Astrocyte of the cerebellum (primary cell): ENCODE measurements at places on chromosomes 11 and 22.

DNA sequence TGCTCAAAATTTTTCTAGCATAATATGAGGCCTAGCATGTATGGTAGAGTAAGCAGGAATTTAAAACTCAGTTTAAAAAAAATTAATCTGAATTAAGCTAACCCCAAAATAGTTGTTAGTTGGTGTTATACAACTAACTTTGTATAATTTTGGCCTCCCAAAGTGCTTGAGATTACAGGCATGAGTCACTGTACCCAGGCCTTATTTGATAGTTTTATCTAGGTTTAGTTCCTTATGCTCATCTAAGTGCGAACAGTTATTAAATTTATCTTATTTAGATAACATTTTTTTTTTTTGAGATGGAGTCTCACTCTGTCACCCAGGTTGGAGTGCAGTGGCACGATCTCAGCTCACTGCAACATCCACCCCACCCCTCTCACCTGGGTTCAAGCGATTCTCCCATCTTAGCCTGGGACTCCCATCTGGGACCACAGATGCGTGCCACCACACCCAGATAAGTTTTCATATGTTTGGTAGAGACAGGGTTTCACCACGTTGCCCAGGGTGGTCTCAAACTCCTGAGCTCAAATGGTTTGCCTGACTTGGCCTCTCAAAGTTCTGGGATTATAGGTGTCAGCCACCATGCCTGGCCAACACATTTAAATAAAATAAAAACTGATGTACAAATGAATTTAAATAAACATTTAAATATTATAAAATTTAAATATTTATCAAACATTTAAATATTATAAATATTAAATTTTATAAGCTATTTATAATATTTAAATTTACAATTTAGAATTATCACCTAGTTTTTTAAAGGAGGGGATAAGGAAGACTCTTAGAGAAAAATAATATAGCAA, 7.5 kb downstream of the IL18 start:
- no peak for DNase-seq

DNA sequence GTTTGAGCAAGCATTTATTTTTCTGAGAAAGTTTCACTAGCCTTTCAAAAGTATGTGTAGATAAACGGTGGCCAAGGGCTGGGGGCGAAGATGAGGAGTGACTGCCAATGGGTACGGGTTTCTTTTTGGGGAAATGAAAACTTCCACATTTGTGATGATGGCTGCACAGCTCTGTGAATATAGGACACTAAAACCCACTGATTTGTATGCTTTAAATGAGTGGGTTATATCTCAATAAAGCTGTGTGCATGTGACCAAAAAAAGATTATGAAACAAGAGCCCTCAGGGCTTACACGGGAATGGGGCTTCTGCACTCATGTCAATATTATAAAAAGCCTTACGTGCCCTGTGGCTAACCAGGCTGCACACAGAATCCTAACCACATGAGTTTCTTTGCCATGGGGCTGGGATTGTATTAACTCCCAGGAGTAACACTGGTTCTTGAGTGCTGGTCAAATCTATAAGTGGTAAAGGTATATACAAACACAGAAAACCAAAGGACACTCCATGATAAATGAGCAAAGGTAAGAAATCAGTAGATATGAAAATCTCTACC, 31.3 kb downstream of the ABCC8 start:
- DNase-seq, result no peak

- DNase-seq, result no peak
Observed at GRCh38 chr11:96341211-96342013, 1.6 kb downstream of the MAML2 start.

GRCh38 chr11:121464352-121464946, 11.7 kb upstream of the SORL1-AS1 start:
- DNase-seq, result peak; percentile 83

GRCh38 chr11:121446752-121447156, 5.4 kb upstream of the SORL1 start:
- DNase-seq, result no peak

- DNase-seq, result no peak
Observed at GRCh38 chr11:7591987-7592386, 78.2 kb downstream of the PPFIBP2 start.

GRCh38 chr11:794013-794765, 3.9 kb downstream of the SLC25A22 start:
- DNase-seq, result no peak

GRCh38 chr11:106329273-106330018, 252.0 kb downstream of the AASDHPPT start:
- DNase-seq, result no peak

GRCh38 chr11:33321422-33321821, 64.2 kb downstream of the HIPK3 start:
- DNase-seq, result no peak

- DNase-seq, result no peak
Observed at GRCh38 chr11:2531277-2531986, 86.6 kb downstream of the KCNQ1 start.
